ENCODE measurements at places on chromosomes 5 and 9.

GRCh38 chr9:128397831-128398230 lies 22.8 kb upstream of the CERCAM start:
- DNase-seq, result no peak

GRCh38 chr9:124590889-124591641 lies 83.9 kb upstream of the NR5A1 start:
- DNase-seq, result no peak

DNA sequence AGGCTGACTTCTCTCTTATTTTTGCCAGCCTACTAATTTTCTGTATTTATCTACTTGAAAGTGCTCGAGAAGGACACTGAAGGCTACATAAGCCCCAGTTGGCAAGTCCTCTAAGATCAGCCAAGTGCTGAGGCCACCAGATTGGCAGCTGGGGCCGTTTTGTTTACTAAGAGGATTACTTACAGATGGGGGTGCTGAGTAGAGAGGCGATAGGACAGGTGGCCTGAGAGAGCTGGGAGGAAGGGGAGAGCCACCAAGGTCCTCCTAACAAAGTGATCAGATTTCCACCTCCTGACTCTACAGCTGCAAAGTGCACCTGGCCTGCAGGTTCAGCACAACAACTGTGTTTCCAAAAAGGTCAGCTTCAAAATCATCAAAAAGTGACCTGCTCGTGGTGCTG lies 32.9 kb downstream of the FRMD3 start:
- DNase-seq, result no peak

DNA sequence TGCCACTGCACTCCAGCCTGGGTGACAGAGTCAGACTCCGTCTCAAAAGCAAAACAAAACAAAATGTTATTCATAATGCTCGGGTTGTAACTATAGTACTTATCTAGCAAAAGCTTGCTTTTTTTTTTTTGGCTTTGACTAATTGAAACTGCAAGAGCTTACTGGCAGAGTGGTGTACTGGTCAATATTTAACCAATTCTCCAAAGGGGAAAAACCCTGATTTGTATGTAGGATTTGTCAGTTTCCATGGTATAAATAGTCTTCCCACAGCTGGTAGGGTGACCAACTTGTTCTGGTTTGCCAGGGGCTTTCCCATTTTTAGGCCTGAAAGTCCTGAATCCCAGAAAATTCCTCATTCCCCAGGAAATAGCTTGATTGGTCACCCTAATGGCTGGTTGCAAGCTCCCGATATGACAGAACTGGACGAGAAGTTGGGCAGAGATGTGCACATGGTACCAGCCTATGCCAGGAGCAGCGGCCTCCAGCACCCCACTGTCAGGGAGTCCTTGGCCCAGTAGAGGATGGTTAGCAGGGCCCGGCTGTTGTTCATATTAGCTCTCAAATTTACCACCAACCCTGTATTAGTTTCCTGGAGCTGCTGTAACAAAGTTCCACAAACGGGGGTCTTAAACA lies 58.0 kb downstream of the FXN start:
- DNase-seq, result no peak

GRCh38 chr5:143435210-143435657 lies 31.7 kb upstream of the NR3C1 start:
- peak; percentile 48 for DNase-seq

GRCh38 chr9:4211806-4212205 lies 88.1 kb downstream of the GLIS3 start:
- no peak for DNase-seq

DNA sequence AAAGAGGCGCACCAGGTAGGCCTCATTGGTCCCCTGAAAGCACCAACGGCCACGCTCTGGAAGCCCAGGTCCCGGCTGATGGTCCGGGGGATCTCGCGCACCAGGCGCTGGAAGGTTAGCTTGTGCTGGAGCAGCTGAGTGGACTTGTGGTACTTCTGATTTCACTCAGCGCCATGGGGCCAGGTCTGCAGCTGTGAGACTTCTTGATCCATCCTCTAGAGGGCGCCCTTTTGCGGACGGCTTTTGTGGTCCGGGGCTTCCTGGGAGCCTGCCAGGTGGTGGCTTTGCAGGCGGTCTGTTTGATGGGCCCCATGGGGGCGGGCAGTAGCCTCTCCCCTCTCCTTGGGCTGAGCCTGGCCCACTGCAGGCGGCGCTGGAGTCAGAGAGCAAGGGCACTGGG lies 10.4 kb downstream of the TAF11L12 start:
- DNase-seq, result no peak

DNA sequence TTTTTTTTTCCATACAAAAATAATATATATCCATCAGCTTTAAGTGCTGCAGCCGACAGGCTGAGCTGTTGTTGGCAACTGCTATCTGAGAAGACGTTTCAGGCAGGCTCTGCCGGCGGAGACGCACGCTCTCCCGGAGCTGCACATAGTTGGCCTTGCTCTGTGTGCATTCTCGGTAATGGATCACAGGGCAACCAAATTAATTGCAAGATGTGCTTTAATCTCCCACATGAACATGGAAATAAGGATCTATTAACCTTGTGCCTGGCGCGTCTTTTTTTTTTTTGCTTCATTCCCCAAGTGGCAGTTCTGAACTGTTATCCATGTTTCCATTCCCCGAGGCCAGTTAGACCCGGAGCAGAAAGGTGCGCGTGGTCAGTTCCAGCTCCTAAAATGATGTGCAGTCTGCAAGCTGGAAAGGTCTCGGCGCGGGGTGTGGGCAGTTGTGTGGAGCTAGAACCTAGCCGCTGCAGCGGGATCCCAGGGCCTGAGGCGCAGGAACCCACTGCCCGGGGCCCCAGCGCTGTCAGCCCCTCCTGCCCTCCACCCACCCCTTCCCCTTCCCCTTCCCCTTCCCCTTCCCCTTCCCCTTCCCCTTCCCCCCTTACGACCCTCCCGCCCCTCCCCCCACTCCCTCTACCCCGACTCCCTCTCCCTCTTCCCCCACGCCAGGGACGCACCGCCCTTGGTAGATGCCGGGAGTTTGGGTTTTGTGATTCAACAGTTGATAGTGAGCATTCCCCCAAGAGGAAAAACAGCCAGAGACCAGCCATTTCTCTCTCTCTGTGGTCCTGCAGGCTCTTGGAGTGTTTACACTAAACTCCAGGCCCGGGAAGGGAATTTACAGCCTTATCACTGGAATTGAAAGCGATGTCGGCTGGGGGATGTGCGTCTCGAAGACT lies 137.8 kb downstream of the CEP120 start:
- no peak for DNase-seq

GRCh38 chr9:38727497-38728001 lies 7.6 kb upstream of the FAM240B start:
- no peak for DNase-seq

GRCh38 chr9:92173318-92173717 lies 58.1 kb upstream of the SPTLC1 start:
- DNase-seq, result no peak

- no peak for DNase-seq
Observed at GRCh38 chr5:161115941-161116340, 263.9 kb upstream of the ATP10B start.

DNA sequence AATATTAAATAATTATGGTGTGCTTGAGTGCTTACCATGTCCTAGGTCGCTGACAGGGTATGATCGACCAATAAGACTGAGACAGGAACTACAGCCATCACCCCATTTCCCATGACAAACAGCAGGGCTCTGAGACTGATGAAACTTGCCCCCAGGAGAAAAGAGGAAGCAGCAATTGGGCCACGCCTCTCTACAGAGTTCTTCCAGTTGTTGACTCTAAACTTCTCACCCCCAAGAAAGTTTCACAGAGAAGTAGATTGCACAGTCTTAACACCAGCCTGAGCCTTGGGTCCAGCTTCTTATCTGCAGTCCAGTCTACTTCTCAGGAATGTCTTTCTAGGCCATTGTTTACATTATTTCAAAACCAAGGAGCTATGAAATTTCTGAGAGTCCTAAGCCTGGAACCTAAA lies 182.2 kb upstream of the ANKRD55 start:
- no peak for DNase-seq

DNA sequence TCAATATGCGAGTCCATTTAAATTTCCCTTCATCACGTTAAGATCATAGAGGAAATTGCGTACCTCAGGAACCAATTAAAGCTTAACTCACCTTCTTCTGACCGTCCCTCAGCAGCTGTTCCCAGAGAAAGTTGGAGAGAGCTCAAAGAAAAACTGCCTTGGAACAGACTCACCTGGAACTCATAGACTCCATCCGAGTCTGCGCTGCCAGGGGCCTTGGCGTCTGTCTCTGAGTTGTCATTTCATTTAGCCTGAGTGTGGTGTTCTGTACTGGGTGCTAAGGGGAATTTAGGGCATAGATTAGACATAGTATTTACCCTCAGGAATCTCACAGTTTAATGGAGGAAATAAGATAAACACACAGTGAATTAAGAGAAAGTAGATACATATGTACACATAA lies 892.7 kb downstream of the TLE1 start:
- no peak for DNase-seq

GRCh38 chr5:52658246-52658645 lies 129.5 kb upstream of the ITGA1 start:
- no peak for DNase-seq

DNA sequence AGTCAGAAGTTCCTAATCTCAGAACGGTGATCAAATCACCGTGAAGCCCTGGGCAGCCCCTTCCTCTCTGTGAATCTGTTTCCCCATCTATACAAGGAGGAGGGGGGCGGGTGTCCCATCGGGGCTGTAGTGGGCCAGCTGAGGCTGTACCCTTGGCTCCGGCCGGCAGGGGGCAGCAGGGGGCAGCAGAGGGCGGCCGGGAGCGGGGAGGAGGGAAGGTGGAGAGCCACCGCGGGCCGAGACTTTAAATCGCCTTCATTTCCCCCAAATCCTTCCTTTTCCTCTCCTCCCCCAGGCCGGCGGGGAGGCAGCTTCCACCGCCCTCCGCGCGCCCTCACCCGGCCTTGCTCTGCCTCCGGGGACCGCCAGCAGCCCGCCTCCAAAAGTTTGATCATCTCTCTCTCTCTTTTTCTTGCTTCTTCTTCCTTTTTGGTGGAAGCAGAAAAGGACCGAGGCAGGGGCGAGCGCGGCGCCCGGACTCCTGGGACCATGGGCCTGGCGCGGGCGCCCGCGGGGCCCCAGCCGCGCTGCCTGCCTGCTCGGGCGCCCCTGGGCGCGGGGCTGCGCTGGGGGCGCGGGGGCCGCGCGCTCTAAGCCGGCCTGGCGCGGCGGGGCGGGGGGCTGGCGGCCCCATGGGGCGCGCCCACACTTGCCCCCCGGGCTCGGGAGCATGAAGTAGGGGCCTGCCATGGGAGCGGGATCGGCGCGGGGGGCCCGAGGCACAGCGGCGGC lies at the start of gene COL27A1:
TSS of gene COL27A1 (plus strand) at position 275 of the 732 bp plus-strand sequence. CDS start at position 689, 414 bp downstream.
- DNase-seq, result peak; percentile 87

GRCh38 chr9:87063871-87064270 lies 116.6 kb upstream of the GAS1 start:
- DNase-seq, result no peak

GRCh38 chr9:128141604-128142003 lies 7.6 kb upstream of the LCN2 start:
- DNase-seq, result no peak

DNA sequence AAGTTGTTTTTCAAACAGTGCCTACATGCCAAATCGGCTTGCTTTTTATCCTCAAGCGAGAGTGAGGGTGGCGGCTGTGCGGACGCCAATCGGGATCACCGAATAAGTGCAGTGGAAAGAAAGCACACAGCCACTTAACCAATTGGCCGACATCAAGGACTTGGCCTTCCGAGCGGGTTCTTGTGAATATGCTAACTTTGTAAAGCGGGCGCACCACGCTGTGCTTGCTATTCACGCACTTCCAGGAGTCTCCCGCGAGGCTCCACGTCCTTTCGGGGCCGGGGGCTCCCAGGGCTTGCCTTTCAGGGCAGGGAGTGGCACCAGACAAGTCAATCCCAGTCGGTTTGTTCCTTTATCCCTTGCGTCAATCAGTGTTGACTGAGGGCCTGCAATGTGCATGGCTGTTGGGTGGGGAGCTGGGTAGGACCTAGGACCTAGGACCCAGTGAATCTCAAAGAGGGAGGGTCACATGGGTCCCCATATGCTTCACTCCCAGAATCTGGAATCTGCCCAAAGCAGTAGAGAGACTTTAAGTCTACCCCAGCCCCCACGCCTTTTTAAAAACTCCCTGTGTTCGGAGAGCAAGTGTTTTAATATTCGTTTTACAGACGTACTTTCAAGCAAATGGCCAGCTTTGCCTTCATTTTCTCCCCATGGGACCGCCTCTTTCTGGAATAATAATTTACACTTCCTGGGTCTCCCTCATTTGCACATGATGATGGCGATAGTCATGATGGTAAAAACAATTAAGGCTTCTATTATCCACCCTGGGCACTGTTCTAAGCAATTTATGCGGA lies 2.0 kb upstream of the GCNT4 start:
- DNase-seq, result no peak

DNA sequence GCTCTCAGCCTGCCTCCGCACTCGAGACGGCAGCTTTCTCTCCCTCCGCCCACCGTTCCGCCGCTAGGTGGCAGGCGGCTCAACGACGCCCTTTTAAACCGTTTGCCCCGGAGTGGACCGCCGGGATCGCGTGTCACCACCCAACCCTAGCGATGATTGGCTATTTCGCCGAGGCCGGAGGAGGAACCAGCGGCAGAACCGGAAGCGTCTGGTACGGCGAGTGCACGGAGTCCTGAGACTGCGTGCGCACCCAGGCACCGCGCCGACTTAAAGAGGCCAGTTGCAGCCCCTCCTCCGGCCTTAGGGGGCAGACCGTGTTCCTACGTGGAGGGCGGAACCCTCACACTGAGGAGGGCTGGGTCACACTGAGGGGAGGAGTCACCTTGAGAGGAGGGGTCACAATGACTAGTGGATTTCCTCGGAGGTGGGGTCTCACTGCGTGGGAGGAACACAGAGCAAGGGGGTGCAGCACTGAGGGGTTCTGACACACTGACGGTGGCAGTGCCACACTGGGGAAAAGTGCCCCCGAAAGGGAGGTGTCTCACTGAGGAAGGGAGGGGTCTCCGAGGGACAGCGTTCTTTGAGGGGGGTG lies 980 bp upstream of the TESK1 start:
- peak; percentile 98 for DNase-seq

GRCh38 chr9:87040410-87041009 lies 93.2 kb upstream of the GAS1 start:
- no peak for DNase-seq

DNA sequence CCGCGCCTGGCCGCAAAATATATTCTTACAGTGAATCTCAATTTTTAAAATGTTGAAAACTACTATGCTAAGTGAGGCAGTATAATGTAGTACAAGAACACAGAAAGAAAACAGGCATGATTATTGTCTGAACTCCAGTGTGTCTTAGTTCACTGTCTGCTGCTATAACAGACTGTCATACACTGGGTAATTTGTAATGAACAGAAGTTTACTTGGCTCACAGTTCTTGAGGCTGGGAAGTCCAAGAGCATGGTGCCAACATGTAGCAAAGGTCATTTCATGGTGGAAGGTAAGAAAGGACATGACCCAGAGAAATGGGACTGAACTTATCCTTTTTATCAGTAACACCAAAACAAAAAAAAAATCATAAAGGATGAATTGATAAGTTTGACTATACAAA lies 19.9 kb upstream of the TEX10 start:
- no peak for DNase-seq

DNA sequence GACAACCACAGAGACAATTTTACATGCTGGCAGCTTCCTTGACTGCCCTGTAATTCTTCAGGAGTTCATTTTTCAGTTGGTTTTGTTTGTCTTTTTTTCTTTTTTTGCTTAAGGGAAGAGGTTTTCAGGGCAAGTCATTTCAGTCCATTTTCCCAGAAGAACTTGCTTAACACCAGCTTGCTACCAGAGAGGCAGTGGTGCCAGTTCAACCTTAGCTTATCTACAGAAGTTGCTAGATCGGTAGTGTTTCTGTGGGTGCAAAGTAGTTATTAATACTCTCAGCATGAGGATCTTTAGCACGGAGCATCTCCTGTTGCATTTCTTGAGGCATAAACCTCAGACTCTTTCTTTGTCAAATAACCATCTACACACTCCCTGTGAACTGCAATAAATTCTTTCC lies 1.1 kb downstream of the SPEF2 start:
- no peak for DNase-seq

- DNase-seq, result no peak
Observed at GRCh38 chr9:98330831-98331230, 75.4 kb upstream of the TBC1D2 start.
